Substantia nigra (tissue), 51 donors: ENCODE measurements at places on chromosomes 7 and 10.
A peak's percentile ranks its signal among the peaks of the same experiment; 100 is the strongest.

DNA sequence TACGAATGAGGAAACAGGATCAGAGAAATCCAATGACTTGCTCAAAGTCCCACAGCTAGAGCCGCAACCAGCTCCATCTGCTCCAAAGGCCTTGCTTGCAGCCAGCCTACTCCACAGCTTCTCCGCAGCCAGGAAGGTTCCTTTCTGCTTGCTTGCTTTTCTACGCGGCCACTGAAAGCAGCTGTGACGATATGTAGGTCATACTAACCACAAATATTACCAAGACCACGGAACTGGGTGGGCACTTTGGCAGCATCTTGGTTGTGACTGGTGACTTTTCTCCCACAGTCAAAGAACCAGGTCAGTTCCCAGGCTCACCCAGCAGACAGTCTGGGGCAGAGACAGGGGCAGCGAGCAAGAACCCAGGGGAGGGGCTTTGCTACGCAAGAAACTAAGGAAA lies 86.4 kb downstream of the FAM53B start:
- DNase-seq: no peak

GRCh38 chr7:44796034-44796503 lies 412 bp upstream of the PPIA start:
- DNase-seq: peak; percentile 57

DNA sequence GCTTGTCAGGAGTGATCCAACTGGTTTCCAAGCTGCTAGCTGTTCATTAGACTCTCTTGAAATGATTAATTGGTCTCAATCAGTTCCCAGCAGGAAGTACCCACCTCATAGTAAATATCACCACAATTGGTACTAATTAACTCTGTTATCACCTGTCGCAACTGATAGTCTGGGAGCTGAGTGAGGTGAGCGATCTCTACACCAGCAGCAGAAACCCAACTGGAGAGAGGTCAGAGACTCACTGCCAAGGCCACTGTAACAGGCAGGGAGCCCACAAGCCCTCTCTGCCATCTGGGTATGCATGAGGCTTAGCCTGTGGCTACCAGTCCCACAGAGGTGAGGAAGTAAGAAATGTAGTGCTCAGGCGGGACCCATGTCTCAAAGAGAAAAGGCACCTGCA lies 245.5 kb downstream of the DYNC1I1 start:
- DNase-seq: no peak

- DNase-seq: no peak
Measured at GRCh38 chr7:115066050-115066449, 144.2 kb downstream of the MDFIC start.

- no peak for DNase-seq
Measured at GRCh38 chr10:85226596-85226995, 898.2 kb downstream of the CCSER2 start.

DNA sequence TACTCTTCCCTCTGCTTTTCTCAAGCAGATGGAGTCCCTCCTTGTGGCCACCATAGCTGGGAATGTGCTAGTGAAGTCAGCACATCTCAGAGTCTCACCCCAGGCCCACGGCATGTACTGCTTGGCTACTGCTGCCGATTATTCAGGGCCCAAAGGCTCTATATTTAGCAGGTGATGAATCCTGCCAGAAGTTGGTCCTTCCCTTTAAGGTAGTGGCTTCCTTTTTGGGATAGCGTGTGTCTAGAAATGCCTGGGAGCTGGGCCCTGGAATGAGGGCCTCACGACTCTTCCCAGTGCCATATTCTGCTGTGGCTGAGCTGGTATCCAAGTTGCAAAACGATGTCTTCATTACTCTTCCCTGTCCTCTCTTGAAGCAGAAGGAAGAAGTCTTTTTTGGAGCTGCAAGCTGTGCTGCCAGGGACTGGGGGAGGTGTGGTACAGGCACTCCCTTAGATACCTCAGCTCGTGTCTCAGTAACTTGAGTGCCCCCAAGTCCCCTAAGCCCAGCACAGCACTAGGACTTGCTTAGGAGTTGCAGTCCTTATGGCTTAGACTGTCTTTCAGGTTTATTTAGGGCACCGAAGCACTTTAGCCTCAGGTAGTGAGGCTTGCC lies 100.1 kb downstream of the ADAM22 start:
- no peak for DNase-seq

- DNase-seq: no peak
Measured at GRCh38 chr7:142637240-142637639, 112.0 kb upstream of the PRSS1 start.

- DNase-seq: no peak
Measured at GRCh38 chr10:70265032-70265689, 18.6 kb downstream of the NPFFR1 start.

DNA sequence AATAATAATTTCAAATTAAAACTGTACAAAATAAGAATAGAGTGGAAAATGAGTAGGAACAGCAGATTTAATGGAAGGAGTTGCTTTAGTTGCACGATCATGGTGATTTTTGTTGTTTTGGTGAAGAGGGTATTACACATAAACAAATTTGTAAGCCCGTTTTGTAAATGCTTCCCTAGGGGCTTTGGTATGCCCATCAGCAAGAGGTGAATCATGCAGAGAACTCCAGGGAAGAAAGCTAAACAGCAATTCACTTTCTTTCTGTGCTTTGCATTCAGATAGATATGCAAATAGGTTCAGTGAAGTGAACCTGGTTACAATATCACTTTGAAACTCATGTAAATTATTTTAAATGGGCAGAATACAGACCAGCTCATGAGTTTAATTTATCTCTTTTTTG lies 422.2 kb upstream of the MTPN start:
- no peak for DNase-seq

GRCh38 chr7:44232901-44233715 lies 32.3 kb downstream of the YKT6 start:
- no peak for DNase-seq

DNA sequence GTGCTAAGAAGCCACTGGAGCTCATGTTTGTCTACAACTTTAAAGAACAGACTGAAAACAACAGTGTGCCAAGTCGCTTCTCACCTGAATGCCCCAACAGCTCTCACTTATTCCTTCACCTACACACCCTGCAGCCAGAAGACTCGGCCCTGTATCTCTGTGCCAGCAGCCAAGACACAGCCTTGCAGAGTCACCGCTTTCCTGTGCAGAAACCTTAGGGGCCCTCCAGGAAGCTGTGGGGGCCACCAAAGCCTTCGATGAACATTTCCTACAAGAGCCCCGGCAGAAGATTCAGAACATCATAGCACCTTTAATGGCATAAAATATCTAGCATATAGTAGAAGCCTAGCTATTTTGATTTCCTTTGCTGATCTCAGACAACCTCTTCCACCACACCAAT lies 88.0 kb upstream of the PRSS58 start:
- DNase-seq: no peak

GRCh38 chr7:97090761-97091353 lies 26.6 kb upstream of the SDHAF3 start:
- DNase-seq: no peak

GRCh38 chr10:120085096-120085796 lies 192.7 kb downstream of the SEC23IP start:
- no peak for DNase-seq

DNA sequence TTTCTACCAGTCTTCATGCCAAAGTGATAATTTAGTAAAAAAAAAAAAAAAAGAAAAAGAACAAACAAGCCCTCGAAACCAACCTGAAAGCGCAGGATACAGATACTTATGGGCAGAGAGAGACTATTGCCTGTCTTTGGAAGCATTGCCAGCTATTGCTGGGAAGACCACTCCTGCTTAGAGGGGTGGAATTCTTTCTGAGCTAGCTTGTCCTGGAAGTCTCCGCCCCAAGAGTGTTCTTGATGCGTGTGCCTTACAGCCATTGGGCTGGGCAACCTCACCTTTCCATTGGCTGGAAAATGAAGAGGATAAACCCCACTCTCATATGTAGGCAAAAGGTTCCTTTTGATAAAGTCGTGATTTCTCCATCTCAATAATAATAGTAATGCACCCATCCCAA lies 19.9 kb upstream of the INSYN2A start:
- no peak for DNase-seq

DNA sequence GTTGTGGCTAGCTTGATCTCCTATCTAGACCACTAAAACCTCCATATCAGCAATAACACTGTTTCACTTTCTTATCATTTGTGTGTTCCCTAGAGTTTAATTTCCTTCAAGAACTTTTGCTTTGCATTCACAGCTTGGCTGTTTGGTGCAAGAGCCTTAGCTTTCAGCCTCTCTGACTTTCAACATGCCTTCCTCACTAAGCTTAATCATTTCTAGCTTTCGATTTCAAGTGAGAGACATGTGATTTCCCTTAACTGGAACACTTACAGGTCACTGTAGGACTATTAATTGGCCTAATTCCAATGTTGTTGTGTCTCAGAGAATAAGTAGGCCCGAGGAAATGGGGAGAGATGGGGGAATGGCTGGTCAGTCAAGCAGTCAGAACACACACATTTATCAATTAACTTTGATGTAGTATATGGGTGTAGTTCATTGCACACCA lies 10.6 kb upstream of the BPGM start:
- DNase-seq: no peak
